ENCODE measurements at places on chromosomes 7 and 10.

DNA sequence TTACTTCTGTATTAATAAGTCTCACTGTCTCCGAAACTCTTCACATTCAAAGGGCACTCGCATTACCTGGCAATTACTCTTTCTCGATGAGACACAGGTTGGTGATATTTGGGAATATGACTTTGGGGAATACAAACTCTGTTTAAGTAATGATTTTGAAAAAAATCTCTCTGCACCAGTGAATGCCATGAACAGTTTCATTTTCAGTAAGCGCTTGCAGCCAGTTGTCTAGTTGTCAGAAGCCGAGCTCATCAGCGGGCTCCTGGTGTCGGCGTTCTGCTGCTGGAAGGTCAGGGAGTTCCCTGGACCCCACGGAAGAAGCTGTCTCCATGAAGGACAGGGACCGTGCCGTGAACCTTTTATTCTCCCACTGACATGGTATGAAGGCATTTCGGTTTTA lies 57.7 kb downstream of the PTPRE start:
- DNase-seq: no peak

- DNase-seq: no peak
These were observed 39.6 kb upstream of the IKZF1 start for GRCh38 chr7:50264908-50265307.

DNA sequence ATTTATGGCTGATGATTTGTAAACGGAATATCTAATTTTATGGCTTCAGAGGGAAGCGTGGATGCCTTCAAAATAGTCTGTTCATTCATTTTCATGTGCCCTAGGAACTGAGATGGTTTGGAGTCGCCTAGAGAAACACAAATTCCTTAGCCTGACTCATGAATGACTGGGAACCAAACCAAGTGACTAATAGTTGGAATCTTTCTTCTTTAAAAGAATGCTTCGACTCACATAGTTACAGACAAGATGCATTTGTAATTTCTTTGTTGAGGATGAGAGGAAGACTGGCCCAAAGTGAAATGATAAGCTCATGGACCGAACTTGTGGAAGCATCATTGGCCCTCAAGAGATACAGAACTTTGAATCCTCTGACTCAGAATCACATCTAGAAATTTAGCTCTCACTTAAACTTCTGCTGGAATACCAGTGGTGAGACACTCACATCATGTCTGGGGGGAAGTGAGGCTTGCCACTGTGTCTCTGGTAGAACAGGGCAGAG lies 1107.2 kb downstream of the NRG3 start:
- no peak for DNase-seq

- DNase-seq: no peak
These were observed 87.4 kb upstream of the FAM20C start for GRCh38 chr7:105002-105401.

GRCh38 chr7:116524221-116524608 lies 621 bp upstream of the CAV1 start:
- no peak for DNase-seq

DNA sequence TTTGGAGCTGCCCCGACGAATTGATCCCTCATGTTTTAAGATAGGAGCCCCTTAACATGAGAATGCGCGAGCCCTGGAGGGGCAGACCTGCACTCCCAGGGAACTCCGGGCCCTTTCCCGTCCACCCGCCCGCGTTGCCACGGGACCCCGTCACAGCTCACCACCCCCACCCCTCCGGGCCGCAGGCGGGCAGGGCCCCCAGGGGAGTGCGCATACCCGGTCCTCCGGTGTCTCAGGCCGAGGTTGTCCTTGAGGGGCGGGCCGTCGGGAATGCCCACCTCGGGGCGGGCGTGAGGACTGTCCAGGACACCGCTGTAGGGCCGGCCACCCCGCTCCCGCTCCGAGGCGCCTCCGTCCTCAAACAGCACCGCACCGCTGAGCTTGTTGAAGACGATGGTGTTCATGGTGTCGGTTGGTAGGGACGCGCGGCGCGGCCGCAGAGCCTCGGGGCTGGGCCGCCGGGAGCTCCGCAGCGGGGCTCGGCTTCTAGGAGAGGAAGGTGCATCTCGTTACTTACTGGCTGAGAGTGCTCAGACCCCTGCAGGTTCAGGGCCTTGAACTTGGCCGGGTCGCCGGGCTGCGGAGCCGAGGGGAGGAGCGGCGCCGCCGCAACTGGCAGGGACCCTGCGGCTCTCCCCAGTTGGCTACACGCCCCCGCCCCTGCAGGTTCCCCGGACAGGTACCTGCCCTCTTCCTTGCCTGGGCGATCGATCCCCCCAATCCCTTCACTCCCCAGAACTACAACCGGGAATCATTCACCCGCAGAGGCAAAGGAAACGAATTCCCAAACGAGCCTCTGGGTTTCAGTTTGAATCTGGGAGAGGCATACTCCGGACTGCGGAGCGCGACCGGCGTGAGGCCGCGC lies 2.4 kb downstream of the MKX start:
- DNase-seq: no peak

DNA sequence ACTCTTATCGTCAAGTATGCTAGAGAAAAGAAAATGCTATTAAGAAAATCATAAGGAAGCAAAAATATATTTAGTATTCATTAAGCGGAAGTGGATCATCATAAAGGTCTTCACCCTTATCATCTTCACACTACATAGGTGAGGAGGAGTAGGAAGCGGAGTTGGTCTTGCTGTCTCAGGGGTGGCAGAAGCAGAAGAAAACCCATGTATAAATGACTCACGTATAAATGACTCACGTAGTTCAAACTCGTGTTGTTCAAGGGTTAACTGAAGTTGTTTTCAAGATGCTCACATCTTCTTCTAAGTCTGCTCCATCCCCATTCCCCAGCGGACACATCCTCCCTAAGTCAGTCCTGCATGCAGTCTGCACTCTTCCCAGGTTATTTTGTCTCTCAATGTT lies 72.4 kb downstream of the SFMBT2 start:
- DNase-seq: no peak

Data from stimulated activated CD8-positive, alpha-beta memory T cell treated with anti-CD3 and anti-CD28 coated beads, Interleukin-12 subunit alpha, Interleukin-12 subunit beta, amount 100 ng/mL, for 4 hours (primary cell).